ENCODE measurements at places on chromosomes 6 and 20. TPM values are rescaled to one million over a fixed set of nuclear protein-coding genes. Genes with fewer than 3 reads are reported as not detected.

GRCh38 chr6:35725081-35725708 is 11.6 kb upstream of the ARMC12 start:
- DNase-seq = no peak

DNA sequence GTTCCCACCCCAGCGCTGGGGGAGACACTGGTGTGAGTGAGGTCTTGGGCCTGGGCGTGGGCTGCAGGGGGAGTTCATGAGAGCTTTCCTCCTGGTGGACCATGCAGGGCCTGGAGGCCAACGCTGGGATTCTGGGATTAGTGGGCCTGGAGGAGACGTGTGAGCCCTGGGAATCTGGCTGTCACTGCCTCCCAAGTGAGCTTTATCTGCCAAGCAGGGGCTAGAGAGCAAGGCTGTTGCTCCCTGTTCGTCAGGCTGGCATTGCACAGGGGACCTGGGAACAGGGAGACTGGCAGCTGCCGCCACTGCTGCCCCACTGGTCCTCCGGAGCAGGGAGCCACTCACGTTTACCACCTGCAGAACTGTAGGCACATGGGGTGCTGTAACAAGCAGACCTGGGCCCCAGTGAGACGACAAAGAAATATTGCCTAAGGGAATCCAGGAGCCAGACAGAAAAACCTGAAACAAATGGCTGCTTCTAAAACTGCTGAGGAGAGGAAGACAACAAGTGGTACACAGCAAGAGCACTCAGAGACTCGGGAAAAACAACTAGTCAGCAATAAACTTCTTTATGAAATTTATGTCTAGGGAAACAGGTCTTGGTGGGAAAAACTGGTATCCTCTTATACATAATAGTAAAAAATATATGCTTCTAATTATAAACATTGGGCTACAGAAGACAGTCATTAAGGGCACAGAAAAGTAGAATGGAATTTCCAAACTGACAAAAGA is 45.2 kb downstream of the PPP1R3G start:
- DNase-seq = no peak

- DNase-seq = no peak
These were observed 47.4 kb downstream of the MYB start for GRCh38 chr6:135228486-135228885.

GRCh38 chr6:8415913-8416312 is 19.4 kb downstream of the SLC35B3 start:
- no peak for DNase-seq

DNA sequence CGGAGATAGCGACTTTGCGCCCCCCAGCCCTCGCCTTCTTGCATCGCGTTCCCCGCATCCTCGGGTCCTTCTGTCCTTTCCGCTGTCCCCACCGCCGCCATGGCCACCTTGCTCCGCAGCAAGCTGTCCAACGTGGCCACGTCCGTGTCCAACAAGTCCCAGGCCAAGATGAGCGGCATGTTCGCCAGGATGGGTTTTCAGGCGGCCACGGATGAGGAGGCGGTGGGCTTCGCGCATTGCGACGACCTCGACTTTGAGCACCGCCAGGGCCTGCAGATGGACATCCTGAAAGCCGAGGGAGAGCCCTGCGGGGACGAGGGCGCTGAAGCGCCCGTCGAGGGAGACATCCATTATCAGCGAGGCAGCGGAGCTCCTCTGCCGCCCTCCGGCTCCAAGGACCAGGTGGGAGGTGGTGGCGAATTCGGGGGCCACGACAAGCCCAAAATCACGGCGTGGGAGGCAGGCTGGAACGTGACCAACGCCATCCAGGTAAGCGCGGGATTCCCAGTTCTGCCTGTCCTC is 401 bp downstream of the SLC32A1 start:
- no peak for DNase-seq

GRCh38 chr6:132100388-132100990 is 149.3 kb upstream of the CCN2 start:
- no peak for DNase-seq

- no peak for DNase-seq
These were observed at the start of gene SIRPG for GRCh38 chr20:1657556-1658334. TSS of gene SIRPG (minus strand) at chr20:1657779. CDS start at chr20:1657714, 65 bp downstream.

DNA sequence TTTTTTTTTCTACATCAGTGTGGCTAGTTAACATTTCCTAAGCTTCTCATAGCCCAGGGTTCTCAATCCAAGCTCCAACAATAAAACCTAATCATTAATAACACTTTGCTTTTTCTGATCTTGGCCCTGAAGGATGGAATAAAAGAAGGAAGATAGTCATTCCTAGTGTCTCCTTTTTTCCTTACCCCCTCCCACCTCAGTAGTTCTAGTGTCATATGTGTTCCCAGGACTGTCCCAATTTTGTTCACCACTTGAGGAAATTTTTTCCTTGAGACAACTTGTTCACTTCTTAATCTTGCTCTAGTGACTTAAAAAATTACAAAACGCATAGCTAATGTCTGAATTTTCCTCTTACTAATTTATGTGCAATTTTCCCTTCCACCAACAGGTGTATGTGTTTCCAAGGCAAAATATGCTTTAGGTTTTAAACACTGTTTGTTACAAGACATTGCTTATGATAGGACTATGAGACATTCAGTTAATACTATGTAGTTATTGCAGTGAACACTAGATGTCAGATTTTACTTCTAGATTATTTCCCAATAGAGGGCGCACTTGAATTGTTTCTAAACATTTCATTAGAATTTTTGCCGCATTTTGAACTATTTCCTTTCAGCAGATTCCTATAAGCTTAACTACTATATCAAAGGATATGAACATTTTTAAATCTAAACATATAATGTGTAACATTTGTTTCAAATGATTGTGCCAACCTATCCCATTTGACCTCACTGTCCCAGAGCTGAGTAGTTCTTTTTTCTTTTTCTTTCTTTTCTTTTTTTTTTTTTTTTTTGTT is 18.5 kb upstream of the C6orf141 start:
- DNase-seq = peak; percentile 69

DNA sequence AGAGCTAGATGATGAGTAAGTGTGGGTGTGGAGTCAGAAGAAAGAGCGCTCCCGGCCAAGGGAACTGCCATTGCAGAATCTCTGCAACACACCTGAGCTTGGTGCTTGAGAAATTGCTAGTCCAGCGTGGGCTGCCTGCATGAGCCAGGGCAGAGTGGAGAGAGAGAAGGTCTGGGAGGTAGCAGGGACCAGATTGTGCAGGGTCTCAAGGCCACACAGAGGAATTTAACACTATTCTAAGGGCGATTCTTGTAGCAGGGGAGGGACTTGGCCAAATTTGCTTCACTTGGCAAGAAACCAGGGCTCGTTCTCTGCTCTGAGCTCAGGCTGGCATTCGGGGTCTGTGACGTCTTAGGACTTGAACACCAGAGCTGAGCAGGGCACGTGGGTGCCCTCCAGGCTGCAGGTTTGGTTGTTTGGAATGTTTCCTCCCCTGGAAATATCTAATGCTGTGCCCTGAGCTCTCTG is 53.5 kb downstream of the BCAS4 start:
- no peak for DNase-seq

The CDSN gene
- total RNA-seq = not detected

The ULBP1 gene
- total RNA-seq = 4.1 TPM

The PPP1R18 gene
- 124 TPM for total RNA-seq

The CNR1 gene
- total RNA-seq = not detected

Measured in glomerular endothelial cell (primary cell).